ENCODE measurements at places on chromosomes 6 and 20. TPM values are rescaled to one million over a fixed set of nuclear protein-coding genes. Genes with fewer than 3 reads are reported as not detected.

MUC21 gene
- not detected for total RNA-seq

NMBR gene
- total RNA-seq: not detected

VWA7 gene
- total RNA-seq: 1.6 TPM

CFAP61 gene
- total RNA-seq: not detected

ACAT2 gene
- 23.8 TPM for total RNA-seq

PRL gene
- 0.82 TPM for total RNA-seq

OPRM1 gene
- not detected for total RNA-seq

GRCh38 chr20:48880331-48880730, 41.2 kb upstream of the ARFGEF2 start:
- peaks cover 3% of the 10 kb centered on the region for H3K27me3 ChIP-seq
- H3K27ac ChIP-seq: no peak overlapping the region
- H3K36me3 ChIP-seq: no peaks in the 10 kb centered on the region
- H3K4me3 ChIP-seq: no peak overlapping the region
- no peak for DNase-seq
- no peaks in the 10 kb centered on the region for H3K4me1 ChIP-seq

DNA sequence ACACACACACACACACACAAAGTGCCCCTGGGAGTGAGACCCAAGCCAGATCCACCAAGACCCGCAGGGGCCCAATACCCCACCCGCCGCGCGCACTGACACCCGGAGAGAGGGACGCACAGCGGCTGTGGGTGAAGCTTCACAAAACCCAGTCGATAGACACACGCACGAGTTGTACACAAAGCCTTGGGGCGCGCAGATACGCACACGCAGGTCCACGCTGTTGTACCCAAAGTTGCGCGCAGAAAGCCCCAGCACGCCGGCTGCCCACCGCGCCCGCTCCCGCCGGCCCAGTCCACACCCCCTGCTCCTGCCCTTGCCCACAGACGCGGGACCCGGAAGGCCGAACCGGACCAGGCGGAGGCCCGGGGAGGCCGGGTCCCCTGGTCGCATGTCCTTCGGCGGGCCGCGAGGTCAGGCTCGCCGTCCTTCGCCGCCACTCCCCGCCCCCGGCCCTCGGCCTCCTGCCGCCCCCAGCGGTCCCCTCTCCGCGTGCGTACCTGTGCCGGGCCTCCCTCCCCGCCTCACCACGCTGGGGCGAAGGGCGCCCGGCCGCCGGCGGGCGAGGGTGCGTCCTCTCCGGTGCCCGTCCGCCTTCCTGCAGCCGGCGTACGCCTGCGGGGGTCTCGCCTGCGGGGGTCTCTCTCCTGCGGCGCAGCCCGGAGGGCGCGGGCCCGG, at the start of gene TMEM74B:
TMEM74B (minus strand) TSS at position 344 of the 678 bp plus-strand sequence. CDS start 1,180 bp downstream, outside the sequence.
- no peak within 1 kb of the TSS for H3K4me3 ChIP-seq
- no peaks in the 10 kb centered on the region for H3K36me3 ChIP-seq
- H3K4me1 ChIP-seq: no peaks in the 10 kb centered on the region
- H3K27me3 ChIP-seq: peaks cover 9% of the 10 kb centered on the region

DNA sequence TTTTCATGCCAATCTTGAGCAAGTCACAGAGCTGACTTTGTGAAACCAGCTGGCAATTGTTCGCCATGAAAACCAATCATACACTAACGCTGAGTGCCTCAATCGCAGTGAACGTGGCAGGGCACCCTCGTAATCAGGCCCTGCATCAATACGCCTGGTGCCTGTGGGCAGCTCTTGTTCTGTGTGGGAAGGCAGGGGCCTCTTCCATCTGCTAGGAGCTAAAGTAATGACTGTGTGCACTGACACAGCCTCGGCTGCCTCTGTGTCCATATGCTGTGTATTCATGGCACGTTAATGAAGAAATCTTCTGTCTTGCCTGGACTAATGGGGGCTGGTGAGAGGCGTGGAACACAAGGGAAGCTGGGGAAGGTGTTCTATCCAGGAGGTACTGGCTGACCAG, 27.8 kb upstream of the SYNDIG1 start:
- H3K27me3 ChIP-seq: peaks cover 7% of the 10 kb centered on the region
- no peaks in the 10 kb centered on the region for H3K4me1 ChIP-seq
- H3K4me3 ChIP-seq: no peak overlapping the region
- no peak overlapping the region for H3K27ac ChIP-seq
- DNase-seq: no peak
- no peaks in the 10 kb centered on the region for H3K36me3 ChIP-seq

DNA sequence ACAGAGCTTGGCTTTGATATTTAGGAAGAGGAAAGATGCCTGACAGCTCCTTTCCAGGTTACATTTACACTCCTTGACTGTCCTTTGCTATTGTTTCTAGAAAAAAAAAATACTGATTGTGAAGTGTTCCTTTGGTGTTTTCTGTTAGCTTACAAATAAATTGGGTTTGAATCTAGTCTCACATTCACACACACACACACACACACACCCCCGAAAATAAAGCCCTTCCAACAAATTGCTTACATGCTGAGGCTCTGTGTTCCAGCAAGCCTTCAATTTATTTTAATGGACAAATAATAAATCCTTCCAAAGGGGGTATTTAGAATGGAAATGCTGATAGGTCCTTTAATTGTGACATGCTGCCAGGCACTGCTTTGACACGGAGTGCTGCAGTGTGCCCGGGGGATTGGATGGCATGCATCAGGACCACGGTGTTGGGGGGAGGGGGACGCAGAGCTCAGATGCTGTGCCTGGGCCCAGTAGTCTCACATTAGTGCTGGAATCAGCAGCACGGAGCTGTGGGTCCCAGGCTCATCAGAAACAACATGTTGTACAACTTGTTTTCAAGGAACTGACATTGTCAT, 199.9 kb downstream of the CD83 start:
- H3K27ac ChIP-seq: no peak overlapping the region
- DNase-seq: no peak
- H3K4me3 ChIP-seq: no peak overlapping the region

- no peaks in the 10 kb centered on the region for H3K36me3 ChIP-seq
- H3K27me3 ChIP-seq: peaks cover 14% of the 10 kb centered on the region
- H3K27ac ChIP-seq: no peak overlapping the region
- DNase-seq: no peak
Measured at GRCh38 chr6:114344971-114345275, 2.1 kb upstream of the HS3ST5 start.

GRCh38 chr6:1324936-1325335, 13.0 kb downstream of the FOXQ1 start:
- H3K36me3 ChIP-seq: no peaks in the 10 kb centered on the region
- H3K27me3 ChIP-seq: peaks cover 45% of the 10 kb centered on the region
- no peak overlapping the region for H3K4me3 ChIP-seq
- H3K27ac ChIP-seq: no peak overlapping the region
- no peaks in the 10 kb centered on the region for H3K4me1 ChIP-seq
- no peak for DNase-seq

DNA sequence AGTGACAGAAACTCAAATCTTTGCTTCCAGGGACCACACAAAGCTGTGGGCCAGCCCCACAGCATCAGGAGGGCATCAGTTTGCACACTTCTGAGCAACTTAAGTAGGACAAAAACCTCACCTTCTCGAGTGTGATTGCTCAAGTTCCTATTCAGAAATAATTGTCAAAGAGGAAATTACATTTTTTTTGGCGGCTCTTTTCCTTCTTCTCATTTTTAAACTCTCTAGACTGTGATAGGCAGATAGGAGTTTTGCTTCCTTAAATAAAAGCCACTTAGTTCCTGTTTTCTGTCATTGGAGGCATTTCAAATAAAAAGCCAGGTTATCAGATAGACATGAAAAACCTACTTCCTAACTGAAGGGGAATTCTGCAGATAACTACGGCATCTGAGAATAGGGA, 11.2 kb upstream of the TAGAP start:
- no peaks in the 10 kb centered on the region for H3K27me3 ChIP-seq
- no peaks in the 10 kb centered on the region for H3K36me3 ChIP-seq
- H3K27ac ChIP-seq: peak overlapping the region; percentile 38
- DNase-seq: no peak
- H3K4me1 ChIP-seq: peaks cover 63% of the 10 kb centered on the region
- H3K4me3 ChIP-seq: no peak overlapping the region

- no peak overlapping the region for H3K27ac ChIP-seq
- H3K36me3 ChIP-seq: no peaks in the 10 kb centered on the region
- no peaks in the 10 kb centered on the region for H3K27me3 ChIP-seq
- no peaks in the 10 kb centered on the region for H3K4me1 ChIP-seq
Measured at GRCh38 chr20:8757146-8757545, 311.7 kb upstream of the PLCB4 start.

GRCh38 chr20:34526466-34526865, 10.2 kb downstream of the DYNLRB1 start:
- H3K27me3 ChIP-seq: no peaks in the 10 kb centered on the region
- H3K27ac ChIP-seq: no peak overlapping the region
- peaks cover 66% of the 10 kb centered on the region for H3K36me3 ChIP-seq
- H3K4me1 ChIP-seq: no peaks in the 10 kb centered on the region
- DNase-seq: no peak

DNA sequence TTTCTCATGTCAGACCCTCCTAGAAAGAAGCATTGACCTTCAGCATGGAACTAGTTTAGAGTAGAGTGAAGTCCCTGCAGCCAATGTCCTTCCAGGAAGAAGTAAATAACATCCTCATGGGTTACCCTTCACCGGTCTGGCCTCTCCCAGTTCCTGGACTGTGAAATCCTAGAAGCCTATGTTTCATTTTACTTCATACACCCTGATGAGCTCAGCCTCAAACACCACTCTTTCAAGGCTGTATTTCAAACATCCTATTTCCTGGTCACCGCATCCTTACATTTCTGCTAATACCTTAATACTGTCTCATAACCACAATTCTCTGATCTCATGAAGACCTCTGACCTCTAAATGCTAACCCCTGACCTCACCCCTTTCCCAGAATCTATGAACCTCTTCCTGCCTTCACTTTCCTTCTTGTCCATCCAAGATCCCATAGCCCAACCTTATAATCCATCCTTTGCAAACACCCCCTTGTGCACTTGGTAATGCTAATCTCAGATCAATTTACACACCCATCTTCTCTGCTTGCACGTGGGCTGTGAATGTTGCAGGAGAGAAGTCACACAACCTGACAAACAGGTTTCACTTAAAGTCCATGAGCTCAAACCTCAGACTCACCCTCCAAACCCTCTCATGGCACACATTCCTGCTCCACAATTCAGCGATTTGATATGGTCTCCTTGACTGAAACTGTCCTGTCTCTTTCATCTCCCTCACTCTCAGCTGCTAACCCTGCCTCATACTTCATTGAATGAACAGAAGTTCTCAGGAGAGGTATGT, 30.2 kb downstream of the SLC2A10 start:
- no peak for DNase-seq
- H3K4me1 ChIP-seq: no peaks in the 10 kb centered on the region
- H3K4me3 ChIP-seq: no peak overlapping the region

GRCh38 chr6:39102071-39102820, 12.7 kb downstream of the SAYSD1 start:
- no peaks in the 10 kb centered on the region for H3K36me3 ChIP-seq
- H3K27ac ChIP-seq: no peak overlapping the region
- peaks cover 2% of the 10 kb centered on the region for H3K4me1 ChIP-seq
- H3K27me3 ChIP-seq: no peaks in the 10 kb centered on the region
- no peak overlapping the region for H3K4me3 ChIP-seq
- no peak for DNase-seq

GRCh38 chr20:2066461-2067122, 35.0 kb upstream of the STK35 start:
- no peak overlapping the region for H3K27ac ChIP-seq
- H3K36me3 ChIP-seq: no peaks in the 10 kb centered on the region
- no peaks in the 10 kb centered on the region for H3K4me1 ChIP-seq
- no peak for DNase-seq
- no peak overlapping the region for H3K4me3 ChIP-seq
- peaks cover 19% of the 10 kb centered on the region for H3K27me3 ChIP-seq

GRCh38 chr20:51318058-51318949, 224.2 kb downstream of the NFATC2 start:
- H3K4me3 ChIP-seq: no peak overlapping the region
- H3K27ac ChIP-seq: no peak overlapping the region
- peaks cover 26% of the 10 kb centered on the region for H3K27me3 ChIP-seq
- no peaks in the 10 kb centered on the region for H3K36me3 ChIP-seq

Data from T-cell (primary cell).